ENCODE measurements at places on chromosomes 7 and 10. TPM values are rescaled to one million over a fixed set of nuclear protein-coding genes. Genes with fewer than 3 reads are reported as not detected.

PCGF5 gene
- 35.9 TPM for total RNA-seq

PHYHIPL gene
- total RNA-seq = 0.54 TPM

TMED4 gene
- total RNA-seq = 54.9 TPM

ZNF33A gene
- 10.3 TPM for total RNA-seq

LRRTM3 gene
- not detected for total RNA-seq

LHPP gene
- 11.3 TPM for total RNA-seq

CYP3A4 gene
- total RNA-seq = not detected

ASZ1 gene
- not detected for total RNA-seq

ADRA2A gene
- 0.04 TPM for total RNA-seq

CLDN4 gene
- 4.9 TPM for total RNA-seq

ICA1 gene
- 0.76 TPM for total RNA-seq

XRCC2 gene
- 6.9 TPM for total RNA-seq

LIPM gene
- not detected for total RNA-seq

SUGCT gene
- 1.2 TPM for total RNA-seq

AKR1C8 gene
- 0.49 TPM for total RNA-seq

C10orf53 gene
- total RNA-seq = not detected

HNRNPF gene
- total RNA-seq = 344 TPM

GPR15LG gene
- not detected for total RNA-seq

CYP2E1 gene
- total RNA-seq = 0.19 TPM

GPR158 gene
- 0.06 TPM for total RNA-seq

PNLIPRP2 gene
- total RNA-seq = not detected

CTTNBP2 gene
- total RNA-seq = 0.41 TPM
